Jurkat, Clone E6-1 (cell line): ENCODE measurements at places on chromosomes 1 and 21.

DNA sequence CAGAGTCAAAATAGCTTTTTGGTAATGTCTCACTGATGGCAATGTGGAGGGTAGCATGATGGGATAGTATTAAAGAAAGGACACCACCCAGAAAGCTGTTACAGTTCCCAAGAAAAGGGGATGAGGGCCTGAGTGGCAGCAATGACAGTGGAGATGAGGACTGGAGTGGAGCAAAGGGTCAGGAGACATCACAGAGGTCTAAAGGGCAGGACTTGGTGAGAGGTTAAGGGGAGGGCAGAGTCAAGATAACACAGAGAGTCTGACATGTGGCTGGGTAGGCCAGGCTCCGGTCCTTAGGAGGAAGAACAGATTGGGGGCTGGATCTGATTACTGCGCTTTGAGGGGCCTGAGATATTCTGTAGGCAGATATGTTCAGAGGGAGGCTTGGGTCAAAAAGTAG lies 19.3 kb downstream of the ELF3 start:
- DNase-seq = no peak

GRCh38 chr1:152513081-152513480 lies 1.2 kb upstream of the CRCT1 start:
- DNase-seq = no peak

GRCh38 chr1:111223126-111223685 lies 4.3 kb upstream of the CHI3L2 start:
- DNase-seq = no peak

DNA sequence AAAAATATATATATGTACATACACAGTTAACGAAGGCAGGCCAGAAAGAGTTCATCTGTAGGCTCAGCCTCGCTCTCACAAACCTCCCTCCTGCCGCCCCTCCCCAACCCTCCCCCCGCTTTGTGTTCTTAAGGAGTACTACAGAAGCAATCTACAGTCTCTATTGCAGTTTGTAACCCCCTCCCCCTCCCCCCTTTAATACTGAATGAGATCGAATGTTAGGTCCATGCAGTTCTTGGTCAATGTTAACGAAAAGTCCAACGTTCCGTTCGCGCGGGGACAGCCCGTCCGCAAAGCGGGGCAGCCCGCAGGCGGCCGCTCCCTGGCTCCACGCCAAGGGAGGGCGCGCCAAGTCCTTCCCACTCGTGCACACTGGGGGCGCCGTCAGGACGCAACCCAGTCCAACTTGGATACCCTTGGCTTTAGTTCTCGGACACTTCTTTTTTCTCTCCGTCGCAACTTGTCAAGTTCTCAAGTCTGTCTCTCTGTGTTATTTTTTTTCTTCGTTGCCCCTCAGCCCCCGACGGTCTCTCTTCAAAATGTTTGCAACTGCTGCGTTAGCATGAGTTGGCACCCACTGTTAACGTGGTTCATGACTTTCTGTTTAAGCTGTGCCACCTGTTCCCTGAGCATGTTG lies 2.2 kb downstream of the JUN start:
- DNase-seq = peak; percentile 8

GRCh38 chr1:29271724-29272123 lies 35.4 kb downstream of the PTPRU start:
- DNase-seq = no peak

DNA sequence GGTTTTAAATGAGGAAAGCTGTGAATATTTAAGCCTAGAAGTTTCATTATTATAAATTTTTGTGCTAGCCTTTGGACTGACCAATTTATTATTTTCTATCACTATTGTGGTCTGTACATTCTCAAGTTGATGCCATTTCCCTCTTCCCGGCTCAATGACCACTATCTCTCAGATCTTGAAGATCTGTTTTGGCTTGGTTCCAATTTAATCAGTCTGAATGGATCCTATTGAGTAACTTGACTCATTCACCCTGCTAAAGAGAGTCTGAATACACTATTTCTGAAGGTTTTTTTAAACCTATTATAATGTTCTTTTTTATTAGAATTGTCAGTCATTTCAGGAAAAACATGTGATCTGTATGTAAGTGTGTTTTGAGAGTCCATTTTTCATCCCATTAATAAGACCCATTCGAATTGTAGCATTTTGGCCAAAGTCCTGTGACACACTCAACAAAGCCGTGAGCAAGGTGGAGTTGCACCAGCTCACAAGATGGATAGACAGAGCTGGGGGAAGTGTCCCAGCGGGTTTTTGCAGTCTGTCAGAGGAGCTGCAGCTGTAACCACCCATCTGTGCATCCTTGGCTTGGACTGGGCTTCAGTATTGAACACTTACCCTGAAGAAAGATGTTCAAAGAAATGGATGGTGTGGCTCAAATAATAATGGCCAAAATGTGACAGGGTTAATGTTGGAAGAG lies 145.6 kb downstream of the NFIA start:
- DNase-seq = no peak

GRCh38 chr1:167061073-167061464 lies 29.1 kb downstream of the GPA33 start:
- DNase-seq = no peak

- no peak for DNase-seq
Measured at GRCh38 chr21:16192902-16193301, 463.1 kb downstream of the USP25 start.

DNA sequence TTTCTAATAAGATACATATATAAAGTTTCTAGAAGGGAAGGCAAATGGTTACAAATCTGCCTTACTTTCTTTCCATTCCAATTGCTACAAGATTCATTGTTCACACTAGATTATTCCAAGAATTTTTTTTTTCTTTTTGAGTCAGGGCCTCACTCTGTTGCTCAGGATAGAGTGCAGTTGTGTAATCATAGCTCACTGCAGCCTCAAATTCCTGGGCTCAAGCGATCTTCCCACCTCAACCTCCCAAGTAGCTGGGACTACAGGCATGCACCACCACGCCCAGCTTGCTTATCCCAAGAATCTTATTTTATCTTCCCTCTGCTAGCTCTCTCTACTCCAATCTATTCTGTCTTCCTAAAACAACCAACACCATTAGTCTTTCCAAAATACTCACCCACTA lies 81.8 kb downstream of the KIAA0319L start:
- DNase-seq = no peak

- peak; percentile 28 for DNase-seq
Measured at GRCh38 chr21:24045775-24046215, 1561.5 kb downstream of the MRPL39 start.
